CD14-positive monocyte (primary cell): ENCODE measurements at places on chromosomes 2 and 18.

- no peak for DNase-seq
Measured at GRCh38 chr18:12325726-12326245, 17.7 kb downstream of the TUBB6 start.

- DNase-seq = no peak
Measured at GRCh38 chr2:240275386-240275785, 134.9 kb upstream of the OTOS start.

GRCh38 chr2:179274749-179275148 is 10.1 kb upstream of the SESTD1 start:
- DNase-seq = no peak

DNA sequence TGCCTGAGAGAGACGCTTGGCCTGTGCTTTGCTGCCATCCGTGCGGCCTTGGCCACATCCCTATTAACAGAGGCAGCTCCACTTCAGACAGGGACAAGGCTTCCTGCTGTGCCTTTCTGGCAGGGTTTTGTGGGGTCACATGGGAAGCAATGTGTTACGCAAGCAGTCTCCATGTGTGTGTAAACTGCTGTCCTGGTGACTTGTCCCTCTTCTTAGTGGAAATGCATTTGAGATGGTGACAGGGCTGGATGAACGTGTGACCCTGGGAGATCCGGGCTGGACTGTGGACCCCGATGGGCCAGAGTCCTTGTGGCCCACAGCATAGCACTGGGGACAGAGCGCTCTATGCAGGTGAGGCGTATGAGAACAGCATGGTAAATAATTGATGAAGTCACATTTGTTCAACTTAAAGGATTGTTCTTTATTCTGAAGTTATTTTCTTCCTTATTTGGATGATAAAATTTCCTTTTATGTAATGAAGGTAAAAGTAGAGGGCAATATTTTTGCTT is 23.2 kb downstream of the ASB1 start:
- DNase-seq = peak; percentile 36

GRCh38 chr18:58520969-58521368 is 107.9 kb downstream of the ALPK2 start:
- DNase-seq = peak; percentile 49

DNA sequence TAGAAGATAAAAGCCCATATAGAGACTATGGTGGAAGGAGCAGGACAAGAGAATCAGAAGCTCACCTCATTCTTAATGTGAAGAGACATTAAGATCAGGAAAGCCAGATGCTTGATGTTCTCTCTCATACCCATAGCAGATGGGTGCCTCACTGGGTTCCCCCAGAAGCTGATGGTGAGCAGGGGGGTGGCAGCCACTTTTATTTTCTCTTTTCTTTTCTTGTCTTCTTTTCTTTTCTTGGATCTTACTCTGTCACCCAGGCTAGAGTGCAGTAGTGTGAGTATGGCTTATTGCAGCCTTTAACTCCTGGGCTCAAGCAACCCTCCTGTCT is 14.8 kb upstream of the CXCR4 start:
- no peak for DNase-seq

- no peak for DNase-seq
Measured at GRCh38 chr18:58058720-58059119, 14.7 kb downstream of the NEDD4L start.

DNA sequence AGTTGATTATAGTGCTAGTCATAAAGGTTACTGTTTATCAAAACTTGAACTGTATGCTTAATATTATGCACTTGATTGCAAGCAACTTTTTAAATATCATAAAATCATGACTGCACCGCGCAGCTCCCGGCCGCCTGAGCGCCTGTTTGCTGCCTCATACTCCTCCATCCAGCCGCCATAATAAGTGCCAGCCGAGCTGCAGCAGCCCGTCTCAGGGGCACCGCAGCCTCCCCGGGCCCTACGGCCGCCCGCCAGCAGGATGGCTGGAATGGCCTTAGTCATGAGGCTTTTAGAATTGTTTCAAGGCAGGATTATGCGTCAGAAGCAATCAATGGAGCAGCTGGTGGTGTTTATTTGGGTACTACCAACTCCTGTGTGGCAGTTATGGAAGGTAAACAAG is 337.2 kb downstream of the PAX3 start:
- no peak for DNase-seq
